ENCODE measurements at places on chromosomes 1 and 21.
A peak's percentile ranks its signal among the peaks of the same experiment; 100 is the strongest.

DNA sequence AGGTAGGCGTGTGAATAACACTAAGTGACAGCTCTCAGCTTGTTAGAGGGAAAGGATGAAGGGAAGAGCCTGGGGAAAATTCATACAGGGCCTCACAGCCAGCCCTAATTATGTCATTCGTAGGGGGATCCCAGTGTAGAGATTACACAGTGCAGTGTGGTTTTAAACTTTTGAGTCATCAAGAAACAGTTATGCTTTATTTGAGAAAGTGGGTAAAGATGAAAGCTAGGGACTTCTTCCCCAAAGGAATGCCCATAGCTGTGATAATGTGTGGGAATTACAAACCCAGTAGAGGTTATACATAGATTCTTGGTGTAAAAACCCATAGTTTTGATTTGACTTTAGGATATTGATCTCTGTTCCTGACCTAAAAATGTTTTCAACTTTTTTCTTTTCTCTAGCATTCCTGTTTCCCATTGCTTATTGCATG is 1.9 kb downstream of the TTF2 start:
- DNase-seq, result peak; percentile 57

- DNase-seq, result no peak
Measured at GRCh38 chr1:119341372-119341947, 27.1 kb upstream of the HAO2 start.

DNA sequence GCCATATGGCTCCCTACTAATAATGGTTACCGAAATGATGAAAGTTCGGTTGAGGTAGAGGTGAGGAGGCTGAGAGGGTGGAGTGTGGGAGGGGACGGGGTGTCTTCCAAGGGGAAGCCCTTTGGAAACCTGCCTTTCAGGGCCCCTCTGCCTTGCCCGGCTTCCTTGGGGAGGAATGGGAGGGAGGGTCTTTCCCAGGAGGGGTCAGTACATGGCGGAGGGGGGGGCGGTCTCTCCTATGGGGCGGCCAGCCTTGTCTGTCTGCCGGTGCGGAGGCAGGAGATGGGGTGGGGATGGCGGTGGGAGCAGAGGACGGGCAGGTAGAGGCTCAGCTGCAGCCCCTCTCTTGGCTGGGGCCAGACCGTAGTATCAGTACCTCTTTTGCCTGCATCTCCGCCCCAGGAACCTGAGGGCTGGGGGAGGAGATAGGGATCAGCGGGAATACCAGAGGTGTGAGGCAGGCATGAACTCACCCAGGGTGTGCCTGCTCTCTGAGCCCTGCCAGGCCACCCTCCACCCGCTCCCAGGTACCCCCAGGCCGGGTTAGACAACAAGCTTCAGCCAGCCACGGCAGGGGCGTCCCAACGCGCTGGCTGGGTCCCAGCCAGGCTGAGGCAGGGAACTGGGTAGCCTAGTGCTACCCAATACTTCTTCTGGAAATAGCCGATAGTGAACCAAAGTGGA is 79.4 kb upstream of the POU3F1 start:
- no peak for DNase-seq

DNA sequence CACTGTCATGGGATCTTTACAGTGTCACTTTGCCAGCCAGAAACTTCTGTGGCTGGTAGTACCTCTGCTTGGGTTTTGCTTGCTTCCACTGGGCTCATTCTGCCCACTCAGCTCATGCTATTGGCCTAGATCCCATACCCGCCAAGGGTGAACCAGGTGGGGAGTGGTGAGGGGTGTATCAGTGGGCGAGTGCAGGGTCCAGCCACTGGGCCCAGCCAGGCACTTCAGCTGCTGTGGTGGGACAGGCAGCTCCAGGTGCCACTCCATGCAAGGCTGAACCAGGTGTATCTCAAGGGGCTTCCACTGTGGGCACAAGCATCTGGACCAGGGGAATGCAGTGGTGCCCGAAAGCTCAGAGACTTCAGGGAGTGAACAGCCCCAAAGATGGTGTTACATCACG is 398.2 kb downstream of the NCAM2 start:
- no peak for DNase-seq

DNA sequence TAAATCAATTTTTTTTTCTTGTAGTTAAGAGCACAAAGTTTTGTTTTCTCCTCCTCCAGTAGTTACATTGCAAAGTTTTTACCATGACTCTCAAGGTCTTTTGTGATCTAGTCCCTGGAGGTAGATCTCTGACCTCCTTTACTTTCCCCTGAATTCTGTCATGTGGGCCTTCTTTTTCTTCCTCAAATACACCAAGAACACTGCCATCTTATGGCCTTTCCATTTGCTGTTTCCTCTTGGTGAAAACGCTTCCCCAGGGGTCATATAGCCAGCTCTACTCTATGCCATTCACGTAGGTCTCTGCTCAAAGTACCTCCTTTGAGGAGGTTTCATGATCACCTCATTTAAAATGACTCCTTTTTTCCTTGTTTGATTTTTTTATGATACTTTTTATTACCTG is 2.7 kb downstream of the DDX20 start:
- no peak for DNase-seq

- DNase-seq, result no peak
Measured at GRCh38 chr1:216055004-216055403, 368.2 kb downstream of the USH2A start.

DNA sequence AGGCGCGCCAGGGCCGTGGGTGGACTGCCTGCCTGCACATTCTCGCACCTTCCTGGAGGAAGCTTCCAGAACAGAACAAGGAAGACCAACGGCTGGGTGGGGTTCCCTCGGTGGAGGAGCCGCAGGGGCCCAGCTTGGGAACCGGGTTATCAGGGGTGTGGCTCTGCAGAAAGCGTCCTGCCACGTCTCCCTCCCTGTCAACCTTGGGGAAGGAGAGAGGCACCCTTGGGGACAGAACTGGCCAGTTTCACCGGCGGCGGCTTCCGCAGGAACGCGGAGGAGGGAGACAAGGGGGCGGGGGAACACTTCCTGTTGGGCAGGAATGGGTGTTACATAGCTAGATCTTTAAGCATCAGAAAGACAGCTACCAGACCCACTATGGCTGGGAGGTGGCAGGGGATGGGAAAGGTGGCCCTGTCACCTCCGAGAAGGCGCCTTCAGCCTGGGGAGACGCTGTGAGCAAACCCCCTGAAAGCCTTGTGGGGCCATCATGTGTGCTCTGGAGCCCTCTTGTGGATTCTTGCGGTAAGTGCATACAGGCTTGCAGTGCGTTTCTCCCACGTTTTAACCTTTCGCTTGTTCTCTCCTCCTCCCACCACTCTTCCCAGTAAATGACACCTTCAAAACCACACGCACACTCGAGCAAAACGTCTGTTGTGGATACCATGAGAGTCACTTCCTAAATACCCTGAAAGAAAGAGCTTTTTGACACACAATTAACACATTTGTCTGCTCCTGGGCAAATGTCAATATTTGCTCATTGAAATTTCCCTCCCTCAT is 3.8 kb upstream of the PLEKHA6 start:
- peak; percentile 79 for DNase-seq

DNA sequence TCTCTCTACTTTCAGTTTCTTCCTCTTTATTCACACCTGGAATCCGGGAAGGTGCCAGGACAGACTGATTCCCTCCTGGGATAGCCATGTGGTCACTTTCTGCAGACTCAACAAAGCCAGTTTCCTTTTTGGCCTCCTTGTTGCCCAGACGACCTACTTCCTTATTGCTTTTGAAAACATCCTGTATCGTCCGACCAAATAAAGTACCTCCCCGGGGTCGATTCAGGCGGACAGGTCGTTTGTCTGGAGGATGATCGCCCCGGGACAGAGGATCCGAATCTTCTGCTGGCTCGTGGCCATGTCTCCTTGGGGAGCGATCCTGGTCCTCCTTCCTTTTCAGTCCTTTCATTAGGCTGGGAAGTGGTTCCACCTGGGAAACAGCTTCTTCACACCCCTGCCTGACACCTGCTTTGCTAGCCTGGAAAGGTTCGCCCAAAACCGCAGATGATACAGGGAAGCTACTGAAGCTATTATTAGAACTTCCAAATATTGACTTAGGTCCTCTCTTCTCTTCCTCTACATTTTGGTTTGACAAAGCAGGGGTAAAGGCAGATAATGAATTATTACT is 1.2 kb downstream of the MCM3AP start:
- DNase-seq, result no peak

DNA sequence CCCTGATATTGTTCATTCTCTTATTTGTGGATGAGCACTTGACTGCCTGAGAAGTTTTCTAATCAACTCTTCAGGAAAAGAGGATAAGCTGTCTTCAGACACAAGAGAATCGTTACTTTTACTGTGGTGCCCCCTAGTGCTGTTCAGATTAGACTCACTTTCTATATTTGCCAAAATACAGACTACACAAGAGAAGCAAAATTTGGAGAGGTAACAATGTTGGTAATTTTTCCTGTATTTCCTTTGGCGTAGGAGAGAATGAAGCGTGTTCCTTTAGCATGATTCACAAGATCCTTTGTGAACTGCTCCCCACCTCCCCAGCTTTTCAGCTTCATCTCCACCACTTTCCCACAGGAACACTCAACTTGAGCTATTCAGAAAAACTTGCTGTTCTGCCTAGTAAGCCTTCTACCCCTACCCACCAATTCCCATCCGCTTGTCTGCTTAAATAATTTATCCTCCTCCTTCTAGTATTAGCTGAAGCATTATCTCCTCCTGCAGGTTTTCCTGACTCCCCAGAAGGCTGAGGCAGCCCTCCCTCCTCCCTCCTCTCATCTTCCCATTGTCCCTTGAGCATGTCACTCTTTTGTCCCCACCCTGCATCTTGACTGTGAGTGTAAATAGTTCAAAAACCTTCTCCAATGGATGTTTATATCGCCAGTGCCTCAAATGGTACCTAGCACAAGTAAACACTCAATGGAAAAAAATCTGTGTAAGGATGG is 4.5 kb downstream of the TNFSF4 start:
- peak; percentile 29 for DNase-seq

DNA sequence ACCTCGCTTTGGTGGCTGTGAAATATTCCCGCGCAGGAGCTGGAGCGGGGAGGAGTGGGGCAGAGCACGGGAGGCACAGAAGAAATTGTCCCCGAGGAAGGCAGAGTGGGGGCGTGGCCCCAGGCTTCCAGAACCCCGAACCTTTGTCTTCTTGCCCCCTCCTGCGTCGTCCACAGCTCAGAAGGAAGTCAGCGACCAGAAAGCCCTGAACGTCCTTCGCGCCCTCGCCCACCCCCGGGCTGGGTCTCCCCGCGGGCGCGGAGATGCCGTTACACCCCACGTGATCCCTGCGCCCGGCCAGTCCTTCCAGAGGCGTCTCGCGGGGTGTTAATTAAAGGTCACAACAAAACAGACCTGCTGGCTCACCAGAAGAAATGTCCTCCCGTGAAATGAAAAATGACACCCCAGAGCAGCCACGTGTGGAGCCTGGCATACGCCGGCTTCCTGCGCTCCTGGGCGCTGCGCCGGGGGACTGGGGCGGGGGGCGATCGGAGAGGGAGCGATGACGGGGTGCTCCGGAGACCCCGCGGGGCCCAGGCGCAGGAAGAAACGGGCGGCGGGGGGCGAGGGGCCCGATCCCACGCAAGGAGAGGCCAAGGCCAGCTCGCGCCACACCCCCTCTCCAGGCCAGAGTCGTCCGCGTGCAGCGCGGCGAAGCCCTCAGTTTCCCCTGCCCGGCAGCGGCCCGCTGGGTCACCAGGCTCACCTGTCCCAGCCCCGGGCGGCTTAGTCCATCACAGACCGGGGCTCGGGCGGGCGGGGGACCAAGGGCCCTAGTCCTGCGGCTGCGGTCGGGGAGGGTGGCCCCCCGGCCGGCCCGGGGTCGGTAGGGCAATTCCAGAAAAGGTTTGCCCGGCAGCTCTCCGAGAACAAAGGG is 995 bp upstream of the KIF26B start:
- DNase-seq, result no peak

DNA sequence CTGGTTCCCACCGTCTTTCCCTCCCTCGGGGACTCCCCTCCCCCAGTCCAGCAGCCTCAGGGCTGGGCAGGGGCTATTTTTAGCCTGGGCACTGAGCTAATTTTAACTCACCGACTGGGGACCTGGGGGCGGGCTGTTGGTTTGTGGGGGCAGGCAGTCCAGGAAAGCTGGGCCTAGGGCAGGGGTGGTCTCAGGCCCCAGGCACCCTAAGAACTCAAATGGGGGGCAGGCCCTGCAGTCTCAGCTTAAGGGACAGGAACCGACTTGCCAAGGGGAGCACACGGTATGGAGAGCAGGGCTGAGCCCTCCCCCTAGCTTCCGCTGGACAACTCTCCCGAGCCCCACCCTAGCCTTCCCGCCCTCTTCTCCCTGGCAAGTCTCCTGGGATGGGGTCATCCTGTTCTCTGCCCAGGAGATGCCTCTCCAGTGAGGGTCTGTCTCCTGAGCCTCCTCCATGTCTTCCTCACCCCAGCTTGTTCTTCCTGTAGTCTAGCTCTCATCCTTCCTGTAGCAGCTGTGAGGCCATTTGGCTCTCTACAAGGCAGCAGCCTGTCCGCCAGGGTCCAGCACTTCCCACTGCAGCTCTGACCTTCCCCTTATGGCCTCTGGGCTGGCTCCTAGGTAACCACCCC is 10.1 kb downstream of the MEF2D start:
- no peak for DNase-seq

DNA sequence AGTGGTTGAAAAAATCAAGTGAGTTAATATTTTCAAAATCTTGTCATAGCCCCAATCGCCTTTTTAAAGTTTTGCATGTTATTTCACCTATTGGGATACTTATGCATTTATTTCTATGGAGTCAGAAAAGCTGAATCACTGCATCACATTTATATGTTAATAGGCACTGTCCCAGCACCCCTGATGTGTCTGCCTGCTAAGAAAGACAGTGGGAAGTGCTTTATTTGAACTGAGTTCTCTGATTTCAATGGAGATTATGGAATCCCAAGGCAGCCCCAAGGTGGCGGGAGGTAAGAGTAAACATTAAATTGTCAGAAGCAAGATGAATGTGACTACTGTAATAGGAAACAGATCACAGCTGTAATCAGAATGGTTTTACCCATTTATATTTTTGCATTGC is 2225.7 kb downstream of the NCAM2 start:
- DNase-seq, result no peak

- no peak for DNase-seq
Measured at GRCh38 chr21:38351961-38352521, 95.2 kb downstream of the KCNJ15 start.

DNA sequence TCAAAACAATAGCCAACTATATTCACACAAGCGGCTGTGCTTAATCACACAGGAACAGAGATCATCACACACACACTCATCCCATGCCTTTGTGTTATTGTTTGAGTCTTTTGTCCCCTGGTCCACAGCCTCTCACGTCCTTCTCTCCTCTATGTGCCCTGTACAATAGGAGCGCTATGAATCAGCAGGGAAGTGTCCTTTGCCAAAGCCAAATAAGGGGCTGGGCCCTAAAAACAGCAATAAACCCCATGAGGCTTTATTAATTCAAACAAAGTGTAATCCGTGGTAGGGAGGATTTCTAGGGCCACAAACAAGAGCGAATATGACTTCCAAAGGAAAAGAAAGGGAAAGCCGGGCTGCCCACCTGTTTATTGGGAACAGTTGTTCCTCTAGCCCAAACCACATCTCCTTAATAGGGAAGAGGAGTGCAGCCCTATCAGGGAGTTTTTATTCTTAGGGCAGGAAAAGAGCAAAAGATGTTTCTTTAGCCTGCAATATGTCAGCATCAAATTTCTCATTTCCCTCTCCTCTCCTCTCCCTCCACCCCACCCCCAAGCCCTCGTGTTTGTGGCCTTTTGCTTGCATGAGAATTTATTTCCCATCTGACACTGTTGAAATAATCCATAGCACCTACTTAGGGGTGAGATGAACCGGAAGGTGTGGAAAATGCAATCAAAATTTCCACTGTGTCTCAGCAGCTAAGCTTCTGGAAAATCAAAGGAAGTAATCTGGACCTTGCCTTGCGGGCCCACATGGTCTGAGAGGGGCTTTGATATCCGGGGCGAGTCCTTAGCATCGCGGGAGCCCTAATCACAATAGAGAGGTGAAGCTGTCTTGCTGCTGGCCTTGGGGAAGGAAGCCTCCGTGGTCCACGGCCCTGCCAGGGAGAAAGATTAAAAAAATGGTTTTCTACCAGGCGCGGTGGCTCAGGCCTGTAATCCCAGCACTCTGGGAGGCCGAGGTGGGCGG is 45.3 kb upstream of the ITPKB start:
- no peak for DNase-seq

All from stimulated activated CD4-positive, alpha-beta T cell treated with anti-CD3 and anti-CD28 coated beads, Interleukin-4, amount 100 ng/mL, for 24 hours (primary cell).